ENCODE measurements at places on chromosomes 11 and 22.

- peak; percentile 55 for DNase-seq
These were observed 23.6 kb downstream of the ALX4 start for GRCh38 chr11:44286268-44286880.

- DNase-seq: no peak
These were observed 15.2 kb upstream of the FANCF start for GRCh38 chr11:22640862-22641261.

GRCh38 chr22:49527611-49528419, 299.9 kb downstream of the BRD1 start:
- no peak for DNase-seq

- DNase-seq: no peak
These were observed 563 bp upstream of the PSMA1 start for GRCh38 chr11:14520747-14521151.

DNA sequence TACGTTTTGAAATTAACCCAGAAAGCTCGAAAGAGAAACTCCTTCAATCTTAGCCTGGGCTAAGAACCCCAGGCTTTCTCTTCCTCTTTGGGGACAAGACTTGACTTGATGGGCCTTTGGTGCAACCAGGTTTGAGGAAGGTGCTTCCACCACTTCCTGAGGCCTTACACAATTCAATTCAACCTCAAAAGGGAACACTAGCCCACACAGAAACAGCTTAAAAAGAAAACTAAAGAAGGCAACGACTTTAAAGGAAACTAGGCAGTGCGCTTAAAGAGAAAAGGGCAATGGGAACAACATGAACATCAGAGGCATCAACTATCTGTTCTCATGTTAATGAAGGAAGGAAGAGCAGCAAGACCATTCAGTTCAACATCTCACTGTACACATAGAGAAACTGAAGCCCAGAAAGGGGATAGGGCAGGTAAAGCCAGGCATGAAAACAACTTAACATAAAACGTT, 24.8 kb downstream of the PAK1 start:
- peak; percentile 4 for DNase-seq

DNA sequence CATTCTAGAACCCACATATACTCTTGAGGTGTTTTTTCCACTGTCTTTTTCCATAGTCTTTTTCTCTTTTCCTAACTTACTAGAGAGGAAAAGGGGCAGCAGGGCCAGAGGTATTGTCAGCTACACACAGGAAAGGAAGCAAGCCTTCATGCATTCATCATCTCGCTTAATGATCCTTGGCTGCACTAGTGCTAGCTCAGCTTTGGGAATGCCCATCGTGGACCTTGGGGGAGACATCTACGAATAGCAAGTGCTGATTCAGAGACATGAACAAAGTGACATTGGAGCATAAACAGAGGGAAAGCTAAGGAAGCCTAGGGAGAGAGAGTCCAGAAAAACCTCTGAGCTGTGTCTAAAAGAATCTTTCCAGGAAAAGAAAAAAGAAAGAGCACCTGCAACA, 466.3 kb upstream of the ARHGAP42 start:
- no peak for DNase-seq

GRCh38 chr11:59172345-59173079, 580 bp downstream of the DTX4 start:
- peak; percentile 15 for DNase-seq

- no peak for DNase-seq
These were observed 15.8 kb downstream of the DGKZ start for GRCh38 chr11:46363031-46363407.

DNA sequence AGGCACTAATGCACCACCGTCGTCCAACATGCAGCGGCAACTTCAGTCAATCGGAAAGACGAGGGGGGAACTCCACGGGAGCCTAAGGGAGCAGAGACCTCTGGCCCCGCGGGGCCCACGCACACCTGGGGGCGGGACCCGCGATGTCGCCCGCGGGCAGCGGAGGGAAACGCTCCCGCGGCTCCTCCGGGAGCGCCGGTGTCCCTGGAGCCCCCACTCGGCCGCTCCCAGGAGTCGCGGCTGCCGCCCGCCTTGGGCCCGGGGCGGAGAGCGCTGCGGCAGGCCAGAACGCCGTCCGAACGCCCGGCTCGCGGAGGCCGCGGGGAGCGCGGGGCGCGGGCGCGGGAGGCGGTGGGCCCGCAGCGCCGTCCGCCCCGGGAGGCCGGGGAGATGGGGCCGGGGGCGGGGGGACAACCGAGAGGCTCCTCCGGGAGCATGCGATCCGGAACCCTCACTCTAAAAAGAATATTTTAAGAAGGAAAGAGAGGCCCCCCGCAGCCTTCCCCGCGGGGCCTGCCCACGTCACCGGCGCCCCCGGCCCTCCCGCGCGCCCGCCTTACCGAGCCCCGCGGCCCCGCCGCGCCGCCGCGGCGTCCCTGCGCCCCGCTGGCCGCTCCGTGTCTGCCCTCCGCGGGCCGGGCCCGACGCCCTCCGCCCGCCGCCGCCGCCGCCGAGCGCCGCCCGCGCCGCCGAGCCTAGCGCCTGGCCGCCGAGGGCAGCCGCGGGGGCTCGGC, 86.6 kb upstream of the ARHGAP32 start:
- DNase-seq: peak; percentile 7

GRCh38 chr11:128936606-128937251, 5.9 kb downstream of the TP53AIP1 start:
- no peak for DNase-seq

- no peak for DNase-seq
These were observed 125.0 kb downstream of the KCNC1 start for GRCh38 chr11:17859552-17859951.

DNA sequence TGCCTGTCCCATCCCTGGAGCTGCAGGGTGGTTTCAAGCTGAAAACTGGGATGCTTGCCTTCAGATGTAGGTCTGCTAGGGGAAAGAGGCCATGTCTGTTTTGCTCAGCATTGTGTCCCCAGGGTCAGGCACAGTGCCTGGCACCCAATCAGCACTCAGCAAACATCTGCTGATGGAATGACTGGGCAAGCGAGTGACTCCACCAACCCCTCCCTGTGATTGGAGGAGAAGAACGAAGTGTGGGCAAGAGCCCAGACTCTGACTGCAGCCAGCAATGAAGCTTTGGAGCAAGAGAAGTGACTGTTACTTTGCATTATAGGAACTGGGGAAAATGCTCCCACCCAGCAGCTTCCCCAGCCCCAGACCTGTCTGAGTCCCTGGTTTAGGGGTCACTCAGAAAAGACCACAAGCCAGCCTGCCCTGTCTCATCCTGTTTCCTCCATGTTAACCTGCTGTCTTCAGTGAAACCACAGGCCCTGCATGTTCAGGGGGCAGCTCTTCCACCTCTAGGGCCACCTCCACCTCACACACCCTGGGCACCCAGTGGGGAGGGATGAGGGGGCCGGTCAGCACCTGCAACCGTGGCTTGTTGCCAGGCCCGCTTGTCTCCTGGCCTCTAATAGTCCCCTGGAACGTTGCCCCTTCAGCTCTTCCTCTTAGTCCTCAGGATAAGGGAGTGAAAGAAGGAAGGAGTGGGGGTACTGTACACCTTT, 147.4 kb downstream of the TRIM29 start:
- DNase-seq: no peak

DNA sequence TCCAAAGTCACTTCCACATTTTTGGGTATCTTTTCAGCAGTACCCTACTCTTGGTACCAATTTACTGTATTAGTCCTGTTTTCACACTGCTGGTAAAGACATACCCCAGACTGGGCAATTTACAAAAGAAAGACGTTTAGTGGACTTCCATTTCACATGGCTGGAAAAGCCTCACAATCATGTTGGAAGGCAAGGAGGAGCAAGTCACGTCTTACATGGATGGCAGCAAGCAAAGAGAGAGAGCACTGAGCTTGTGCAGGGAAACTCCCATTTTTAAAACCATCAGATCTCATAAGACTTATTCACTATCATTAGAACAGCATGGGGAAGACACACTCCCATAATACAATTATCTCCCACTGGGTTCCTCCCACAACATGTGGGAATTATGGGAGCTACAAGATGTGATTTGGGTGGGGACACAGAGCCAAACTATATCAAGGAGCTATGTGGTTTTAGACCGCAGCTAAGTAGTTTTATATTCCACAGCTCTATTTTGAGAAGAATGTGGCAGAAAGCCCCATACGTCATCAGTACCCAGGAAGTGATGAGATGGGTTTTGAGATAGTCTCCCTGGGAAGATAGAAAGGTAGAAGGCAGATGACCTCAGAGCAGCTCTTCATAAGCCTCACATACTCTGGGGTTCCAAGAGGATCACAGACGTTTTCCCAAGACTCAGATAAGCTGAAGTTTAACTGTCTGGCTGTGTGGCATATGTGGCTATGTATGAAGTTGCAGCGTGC, 96.3 kb downstream of the APIP start:
- DNase-seq: peak; percentile 18

DNA sequence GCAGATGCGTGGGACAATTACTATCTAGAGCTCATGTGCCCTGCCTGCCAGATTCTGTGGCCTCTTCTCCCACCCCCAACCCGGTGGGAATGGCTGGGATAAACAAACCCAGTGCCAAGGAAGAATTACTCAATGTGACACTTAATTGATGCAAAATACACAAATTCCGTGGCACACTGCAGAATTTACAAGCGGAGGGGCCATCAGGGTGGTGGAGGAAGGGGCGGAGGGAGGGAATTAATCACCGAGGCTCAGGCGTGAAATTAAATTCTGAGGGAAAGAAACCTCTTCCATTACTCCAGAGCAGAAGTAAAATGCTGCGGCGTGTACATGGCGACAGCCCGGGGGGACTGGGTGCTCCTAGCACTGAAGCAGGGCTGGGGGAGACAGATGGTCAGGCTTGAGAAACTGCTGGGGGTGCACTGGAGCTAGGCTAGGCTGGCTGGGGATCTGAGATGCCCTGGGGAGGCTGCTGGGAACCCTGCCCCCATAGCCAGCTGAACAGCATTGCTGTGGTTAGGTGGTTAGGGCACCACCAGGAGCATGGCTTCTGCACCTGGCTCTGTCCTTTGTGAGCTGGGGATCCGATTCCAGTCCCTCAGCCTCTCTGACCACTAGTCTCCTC, 200.6 kb downstream of the CEP164 start:
- no peak for DNase-seq

DNA sequence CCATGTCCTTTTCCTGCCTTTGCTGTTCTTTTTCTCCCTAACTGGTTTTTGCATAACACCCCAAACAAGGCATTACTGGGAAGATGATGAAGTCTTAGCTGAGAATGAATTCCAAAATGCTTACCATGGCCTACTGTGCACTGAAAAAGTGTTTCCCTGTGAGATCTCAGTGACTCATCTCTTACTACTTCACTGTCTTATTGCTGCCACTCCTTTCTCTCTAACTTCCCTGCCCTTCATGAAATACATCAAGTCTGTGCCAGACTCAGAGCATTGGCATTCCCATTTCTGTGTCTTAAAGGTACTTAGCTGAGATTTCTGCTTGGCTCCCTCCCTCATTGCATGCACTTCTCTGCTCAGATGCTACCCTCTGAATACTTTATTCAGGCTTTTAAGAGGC, 49.1 kb upstream of the MUC15 start:
- no peak for DNase-seq

DNA sequence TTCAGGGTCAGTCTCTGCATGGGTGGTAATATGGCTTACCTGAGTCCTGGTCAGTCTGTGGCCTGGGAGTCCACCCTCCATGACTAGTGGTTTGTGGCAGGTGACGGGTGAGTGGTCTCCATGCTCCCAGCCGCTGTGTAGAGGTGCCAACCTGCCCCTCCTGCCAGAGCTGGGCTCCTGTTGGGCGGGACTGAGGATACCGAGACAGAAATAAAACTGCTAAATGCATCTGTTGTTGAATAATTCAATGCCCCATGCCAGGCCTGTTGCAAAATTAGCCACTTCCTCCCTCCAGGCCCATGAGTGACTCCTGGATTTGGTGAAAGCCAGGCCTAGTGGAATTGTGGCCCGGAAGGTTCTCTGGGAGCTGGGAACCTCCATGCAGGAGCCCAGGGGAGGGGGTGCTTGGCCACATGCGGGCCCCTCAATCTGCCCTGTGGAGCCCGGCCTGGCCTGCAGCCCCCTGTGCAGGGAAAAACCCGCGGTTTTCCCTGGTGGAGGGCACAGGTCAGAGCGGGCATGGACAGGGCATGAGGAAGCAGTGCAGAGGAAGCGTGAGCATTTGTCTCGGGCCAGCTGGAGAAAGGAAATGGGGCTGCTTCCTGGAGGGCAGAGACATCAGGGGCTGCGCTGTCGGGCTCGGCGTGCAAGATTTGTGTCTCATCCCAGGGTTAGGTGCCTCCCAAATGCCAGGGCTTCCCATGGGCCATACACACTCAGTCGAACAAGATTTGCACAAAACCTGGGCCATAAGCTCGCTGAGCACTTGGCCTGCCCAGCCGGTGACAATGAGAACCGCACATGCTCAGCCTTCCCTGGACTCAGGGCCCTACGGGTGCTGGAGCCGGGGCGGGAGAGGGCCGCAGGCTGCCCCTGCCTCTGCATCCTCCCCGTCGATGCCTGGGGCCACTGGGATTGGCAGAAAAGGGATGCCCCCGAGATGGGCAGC, 66.9 kb downstream of the KCNQ1 start:
- no peak for DNase-seq

GRCh38 chr11:17529844-17530185, 14.4 kb downstream of the USH1C start:
- DNase-seq: no peak

- no peak for DNase-seq
These were observed 107.3 kb upstream of the FGF3 start for GRCh38 chr11:69926376-69927050.

- peak; percentile 24 for DNase-seq
These were observed 20.1 kb downstream of the TMEM218 start for GRCh38 chr11:125091247-125091876.

DNA sequence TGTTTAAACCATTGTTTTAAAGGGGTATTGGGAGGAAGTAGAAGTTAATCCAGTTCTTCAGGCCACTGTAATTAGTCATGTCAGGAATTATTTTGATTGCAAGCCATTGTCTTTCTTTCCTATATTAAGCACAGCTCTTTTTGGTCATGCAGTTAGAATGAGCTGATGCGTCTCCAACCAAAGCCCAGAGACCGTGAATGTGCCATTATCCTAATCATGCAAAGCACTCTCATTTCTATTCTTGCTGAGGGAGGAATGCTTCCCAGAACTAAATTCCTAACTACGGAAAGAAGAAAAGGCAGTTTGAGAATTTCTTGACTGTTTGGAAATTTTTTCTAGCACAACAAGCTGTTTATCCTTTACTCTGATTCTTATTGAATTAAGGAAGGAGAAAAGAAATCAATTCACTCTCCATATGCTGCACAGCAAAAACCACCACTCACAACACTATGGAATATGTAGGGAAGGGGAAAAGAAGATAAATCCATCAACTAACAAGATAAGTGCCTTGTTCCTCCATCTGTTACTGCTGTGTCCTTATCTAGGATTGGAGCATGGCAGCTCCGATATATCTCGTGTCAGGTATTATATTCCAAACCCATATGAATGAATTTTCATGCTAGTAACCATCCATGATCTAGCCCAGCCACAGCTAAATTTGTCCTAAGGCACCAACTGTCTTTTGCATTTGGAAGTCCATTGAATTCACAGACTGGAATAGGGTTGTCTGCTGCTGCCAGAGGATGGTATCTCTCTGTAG, 70.8 kb downstream of the NTM start:
- no peak for DNase-seq

DNA sequence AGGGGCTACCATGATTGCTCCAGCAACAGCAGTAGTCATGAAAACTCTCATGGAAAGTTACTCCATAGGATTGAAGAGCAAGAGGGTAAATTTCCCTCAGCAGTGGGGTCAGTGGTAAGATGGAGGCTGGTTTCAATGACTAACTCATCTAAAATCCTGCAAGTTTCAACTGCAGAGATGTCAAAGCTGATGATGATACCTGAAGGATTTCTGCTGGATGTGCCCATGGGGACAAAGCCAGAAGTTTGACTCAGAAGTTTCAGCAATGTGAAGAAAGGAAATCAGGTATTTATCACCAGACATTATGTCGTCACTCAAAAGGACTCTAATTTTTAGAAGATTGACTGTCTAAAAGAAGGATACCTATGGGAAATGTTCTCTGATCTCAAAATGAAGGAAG, 29.1 kb downstream of the RAB38 start:
- no peak for DNase-seq

GRCh38 chr11:73812234-73812633, 24.6 kb downstream of the MRPL48 start:
- no peak for DNase-seq

All from CD4-positive, alpha-beta T cell treated with Interleukin-21 for 1 hour (primary cell).